Activated CD4-positive, alpha-beta T cell treated with anti-CD3 and anti-CD28 coated beads for 36 hours (primary cell): ENCODE measurements at places on chromosomes 1 and 21. TPM values are rescaled to one million over a fixed set of nuclear protein-coding genes. Genes with fewer than 3 reads are reported as not detected.

CA14 gene
- total RNA-seq = not detected

GRCh38 chr1:182817802-182818201 is 21.3 kb upstream of the DHX9 start:
- no peak for DNase-seq
- no peaks in the 10 kb centered on the region for H3K4me1 ChIP-seq
- peaks cover 16% of the 10 kb centered on the region for H3K36me3 ChIP-seq
- H3K27ac ChIP-seq = no peak overlapping the region

OR2W3 gene
- total RNA-seq = not detected

GRCh38 chr21:17775431-17776126 is 43.6 kb downstream of the C21orf91 start:
- H3K36me3 ChIP-seq = peaks cover 3% of the 10 kb centered on the region
- DNase-seq = peak; percentile 69
- peak overlapping the region; percentile 39 for H3K27ac ChIP-seq
- no peaks in the 10 kb centered on the region for H3K27me3 ChIP-seq

- H3K4me3 ChIP-seq = no peak overlapping the region
- no peak for DNase-seq
- no peaks in the 10 kb centered on the region for H3K36me3 ChIP-seq
Observed at GRCh38 chr1:31389616-31390015, 16.7 kb upstream of the FABP3 start.

DNA sequence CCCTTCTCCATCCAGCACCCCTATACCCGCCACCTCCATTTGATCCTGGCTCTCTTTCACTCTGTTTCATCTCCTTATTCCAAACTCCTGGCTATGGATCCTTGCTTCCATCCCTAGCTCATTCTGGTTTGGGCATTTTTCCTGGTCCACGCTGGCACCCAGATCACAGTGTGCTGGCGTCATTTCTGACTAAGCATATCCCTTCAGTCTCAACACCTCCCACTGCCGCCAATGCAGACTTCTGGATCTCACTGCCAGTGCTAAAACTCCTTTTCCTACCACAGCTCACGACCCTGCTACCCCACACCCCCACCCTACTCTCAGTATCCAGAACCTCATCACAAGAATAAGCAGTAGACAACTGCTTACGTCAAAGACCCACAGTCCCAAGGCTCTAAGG is 16.3 kb downstream of the SEC16B start:
- no peaks in the 10 kb centered on the region for H3K4me1 ChIP-seq
- H3K4me3 ChIP-seq = no peak overlapping the region
- no peaks in the 10 kb centered on the region for H3K27me3 ChIP-seq
- H3K27ac ChIP-seq = no peak overlapping the region
- no peaks in the 10 kb centered on the region for H3K36me3 ChIP-seq

DNA sequence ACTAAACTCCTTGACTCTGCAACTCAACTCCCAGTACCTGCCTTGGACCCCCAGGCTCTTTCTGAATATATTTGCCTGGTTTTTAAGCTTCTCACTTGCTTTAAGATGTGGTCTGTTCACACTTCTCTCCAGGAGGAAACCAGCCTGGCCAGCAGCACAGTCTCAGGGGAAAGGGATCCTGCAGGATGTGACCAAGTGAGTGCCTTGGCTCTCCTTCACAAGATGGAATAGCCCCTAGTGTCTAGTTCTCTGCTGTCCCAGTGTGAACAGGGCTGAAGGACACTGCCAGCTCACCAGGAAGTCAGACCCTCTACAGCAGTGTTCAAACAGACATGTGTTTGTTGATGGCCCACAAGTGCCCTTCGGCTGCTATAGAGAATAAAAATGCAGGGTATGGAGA is 32.9 kb downstream of the CD244 start:
- H3K27me3 ChIP-seq = no peaks in the 10 kb centered on the region
- H3K4me1 ChIP-seq = peaks cover 13% of the 10 kb centered on the region
- peaks cover 2% of the 10 kb centered on the region for H3K36me3 ChIP-seq
- H3K4me3 ChIP-seq = no peak overlapping the region
- DNase-seq = no peak
